ENCODE measurements at places on chromosomes 2 and 18.

DNA sequence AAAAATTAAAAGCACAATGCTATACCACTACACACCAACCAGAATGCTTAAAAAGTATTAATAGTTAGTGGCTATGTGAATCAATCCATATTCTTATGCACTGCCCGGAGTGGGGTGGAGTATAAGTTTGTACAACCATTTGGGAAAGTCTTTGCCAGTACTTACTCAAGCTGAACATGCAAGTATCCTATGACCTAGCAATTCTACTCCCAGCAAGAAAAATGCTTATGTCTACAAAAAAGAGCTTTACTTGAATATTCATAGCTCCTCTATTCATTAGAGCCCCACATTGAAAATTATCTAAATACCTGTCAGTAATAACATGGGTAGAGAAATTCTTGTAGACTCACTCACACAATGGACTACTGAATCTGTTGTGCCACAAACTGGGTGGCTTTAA is 21.4 kb upstream of the CNOT11 start:
- DNase-seq: no peak

GRCh38 chr2:216687646-216688045 is 7.7 kb downstream of the IGFBP5 start:
- no peak for DNase-seq

DNA sequence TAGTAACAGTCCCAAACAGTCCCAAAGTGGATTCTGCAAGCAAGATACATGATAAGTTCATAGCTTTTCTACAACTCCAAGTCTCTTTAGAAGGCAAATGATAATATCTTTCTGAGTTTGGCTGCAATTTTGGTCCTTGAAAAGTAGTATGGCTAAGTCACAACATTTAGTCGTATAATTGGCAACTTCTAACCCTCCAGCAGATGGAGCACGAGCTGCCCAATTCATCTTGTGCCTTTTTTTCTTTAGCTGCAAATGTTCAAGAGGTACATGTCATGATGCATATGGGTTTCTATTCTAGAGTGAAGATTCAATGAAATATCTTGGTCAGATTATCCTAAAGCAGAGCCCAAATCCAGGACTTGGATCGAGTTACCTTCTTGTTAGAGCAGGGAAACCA is 127.0 kb upstream of the KLHL14 start:
- DNase-seq: no peak

GRCh38 chr2:239629926-239630617 is 229.3 kb upstream of the HDAC4 start:
- DNase-seq: no peak

DNA sequence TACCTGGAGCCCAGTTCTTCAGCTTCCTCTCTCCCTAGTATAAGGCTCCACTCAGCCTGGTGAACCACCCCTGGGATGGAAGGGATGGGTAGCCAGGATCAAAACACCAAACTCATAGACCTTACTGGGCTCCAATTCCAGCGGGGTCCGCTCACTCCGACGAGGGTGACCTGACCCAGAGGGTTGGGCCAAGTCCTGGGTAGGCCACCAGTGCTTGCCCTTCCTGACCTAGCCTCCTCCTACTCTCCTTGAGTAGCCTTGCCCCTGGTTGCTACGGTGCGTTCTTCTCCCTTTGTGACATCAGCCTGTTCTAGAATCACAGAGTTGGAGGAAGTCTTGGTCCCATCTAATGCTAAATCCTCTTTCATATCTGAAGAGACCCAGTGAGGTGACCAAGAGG is 537 bp upstream of the STAT4 start:
- no peak for DNase-seq

DNA sequence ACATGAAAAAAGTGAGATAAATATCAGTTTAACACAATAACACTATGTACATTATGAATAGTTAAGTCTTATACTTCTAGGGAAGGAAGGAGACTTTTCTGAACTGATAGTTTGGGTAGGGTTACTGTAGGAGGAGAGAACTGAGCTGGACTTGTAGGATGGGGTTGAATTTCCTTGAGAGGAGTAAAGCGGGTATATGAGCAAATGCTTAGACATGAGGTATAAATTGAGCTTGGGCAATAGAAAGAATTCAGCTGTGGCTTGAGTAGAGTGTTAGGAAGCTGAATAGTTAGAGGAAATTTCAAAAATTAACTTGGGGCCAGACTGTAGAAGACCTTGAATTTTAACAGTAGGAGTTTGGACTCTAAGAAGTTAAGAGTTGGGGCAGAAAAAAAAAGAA is 45.1 kb downstream of the LCLAT1 start:
- no peak for DNase-seq

GRCh38 chr2:50395605-50396297 is 636.2 kb downstream of the NRXN1 start:
- no peak for DNase-seq

DNA sequence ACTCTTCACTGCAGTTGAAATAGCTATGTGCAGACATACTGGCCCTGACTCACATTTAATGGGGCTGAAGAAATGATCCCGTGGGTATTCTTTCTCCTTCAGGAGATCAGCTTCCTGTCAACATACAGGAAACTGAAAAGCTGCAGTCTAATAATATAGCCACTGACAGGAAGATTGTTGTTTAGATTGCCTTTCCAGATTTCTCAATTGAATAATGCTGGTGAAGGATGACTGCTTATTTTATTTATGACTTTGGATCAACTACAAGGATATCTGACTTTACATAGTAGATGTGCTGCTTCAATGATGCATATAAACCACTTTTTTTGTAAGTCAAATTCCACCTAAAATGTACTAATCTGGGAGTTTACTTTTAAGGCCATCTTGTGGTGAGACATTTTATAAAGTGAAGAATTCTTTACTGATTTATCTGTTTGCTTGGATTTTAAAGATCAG is 93.4 kb upstream of the MAP4K3 start:
- no peak for DNase-seq

DNA sequence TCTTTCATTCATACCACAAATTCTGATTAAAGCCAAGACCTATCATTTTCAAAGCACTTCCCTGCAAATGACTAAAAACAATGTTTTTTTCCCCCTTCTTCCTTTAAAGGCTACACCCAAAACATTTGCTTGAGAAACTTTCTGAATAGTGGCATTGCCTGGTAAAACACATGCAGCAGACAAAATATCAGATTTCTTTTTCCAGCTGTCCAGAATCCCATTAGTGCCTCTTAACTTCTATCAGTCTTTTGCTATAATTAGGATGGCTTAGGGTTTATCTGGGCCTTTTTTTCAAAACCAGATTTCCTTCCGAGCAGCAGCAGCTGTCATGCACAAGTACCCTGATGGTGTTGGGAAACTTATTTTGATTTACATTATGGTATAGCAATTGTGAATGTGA is 50.6 kb downstream of the ALPK2 start:
- peak; percentile 89 for DNase-seq

DNA sequence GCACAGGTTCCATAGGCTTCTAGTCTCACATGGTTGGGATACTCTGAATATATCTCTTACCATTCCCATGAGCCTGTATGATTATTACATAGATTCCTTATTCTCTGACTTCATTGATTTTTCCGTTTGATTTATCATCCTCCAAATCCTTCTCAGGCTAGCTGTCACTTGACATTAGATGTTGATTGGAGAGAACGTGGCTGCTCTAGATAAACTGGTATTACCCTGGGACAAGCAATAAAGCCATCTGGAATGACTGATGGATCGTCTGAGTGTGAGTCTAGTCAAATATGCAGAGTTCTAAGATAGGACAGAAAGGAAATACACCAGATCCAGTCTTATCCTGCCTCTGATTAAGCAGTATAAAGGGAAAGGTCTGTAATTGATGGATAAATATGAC is 325.6 kb upstream of the EPHA4 start:
- DNase-seq: no peak

- no peak for DNase-seq
These were observed 137.3 kb downstream of the DDX1 start for GRCh38 chr2:15729001-15729400.

DNA sequence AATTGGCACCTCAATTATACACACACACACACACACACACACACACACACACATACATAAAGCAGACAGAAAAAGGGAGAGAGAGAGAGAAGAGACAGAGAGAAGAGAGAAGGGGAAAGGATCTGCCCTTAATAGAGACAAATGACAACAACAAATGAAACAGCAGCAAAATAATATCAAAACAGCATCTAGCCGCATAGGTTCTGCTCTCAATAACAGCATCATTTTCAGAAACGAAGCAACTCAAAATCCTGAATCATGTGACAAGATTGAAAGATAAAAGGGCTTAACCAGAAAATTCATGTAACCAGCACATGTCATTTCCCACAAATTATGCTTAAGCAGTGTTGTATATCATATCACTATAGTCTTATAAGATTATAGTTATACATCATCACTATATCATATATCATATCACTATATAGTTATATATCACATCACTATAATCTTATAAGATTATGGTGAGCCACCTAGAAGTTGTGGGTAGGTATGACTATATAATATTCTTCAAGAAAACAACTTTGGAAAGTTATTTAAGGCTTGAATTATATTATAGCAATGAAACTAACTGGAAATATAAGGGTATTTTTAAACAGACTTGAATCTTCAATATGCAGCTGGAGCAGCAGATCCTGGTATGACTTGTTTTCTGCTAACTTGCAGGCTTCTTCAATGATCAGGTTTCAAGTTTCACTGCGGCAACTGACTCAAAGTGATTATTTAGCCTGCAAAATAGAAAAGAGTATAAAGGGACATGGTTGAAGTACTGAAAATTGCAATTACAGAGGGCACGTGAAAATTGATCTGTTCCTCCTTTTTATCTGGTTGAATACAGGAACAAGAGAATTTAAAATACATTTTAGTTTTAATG is 16.1 kb upstream of the VPS54 start:
- no peak for DNase-seq

- peak; percentile 36 for DNase-seq
These were observed 101.4 kb upstream of the RAB6C start for GRCh38 chr2:129877795-129878775.

DNA sequence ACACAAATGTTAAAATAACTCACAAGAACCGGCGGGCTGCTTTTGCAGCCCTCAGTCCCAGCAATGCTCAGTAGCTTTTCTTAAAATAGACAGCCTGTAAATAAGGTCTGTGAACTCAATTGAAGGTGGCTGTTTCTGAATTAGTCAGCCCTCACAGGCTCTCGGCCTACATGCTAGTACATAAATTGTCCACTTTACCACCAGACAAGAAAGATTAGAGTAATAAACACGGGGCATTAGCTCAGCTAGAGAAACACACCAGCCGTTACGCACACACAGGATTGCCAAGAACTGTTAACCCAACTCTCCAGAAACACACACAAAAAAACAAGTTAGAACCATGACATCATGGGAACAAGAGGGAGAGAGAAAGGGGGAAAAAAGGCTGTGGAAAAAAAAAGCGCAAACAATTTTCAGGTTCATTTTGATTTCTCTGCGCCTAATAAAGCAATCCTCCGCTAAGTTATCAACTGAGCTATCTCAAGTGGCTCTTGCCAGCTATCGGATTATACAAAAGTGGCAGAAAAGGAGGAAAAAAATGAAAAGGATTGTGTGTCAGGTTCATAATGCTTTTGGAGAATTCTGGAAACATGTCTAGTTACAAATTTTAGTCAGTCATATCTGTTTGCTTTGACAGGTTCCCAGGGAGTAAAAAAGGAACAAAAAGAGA is 89.1 kb downstream of the ZEB2 start:
- DNase-seq: no peak

DNA sequence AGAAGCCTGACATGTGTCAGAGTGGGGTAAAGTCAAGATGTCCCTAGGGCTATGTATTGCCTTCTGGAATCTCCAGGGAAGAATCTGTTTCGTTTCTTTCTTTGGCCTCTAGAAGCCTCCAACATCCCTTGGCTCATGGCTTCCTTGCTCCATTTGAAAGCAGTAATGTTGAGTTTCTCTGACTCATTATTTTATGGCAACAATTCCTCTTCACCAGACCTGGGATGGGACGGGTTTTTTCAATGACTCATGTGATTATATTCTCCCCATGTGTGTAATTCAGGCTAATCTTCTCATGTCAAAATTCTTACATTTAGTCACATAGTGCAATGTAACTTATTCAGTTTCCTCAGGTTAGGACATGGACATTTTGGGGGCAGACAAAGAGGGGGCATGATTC is 1038.6 kb downstream of the CBLN2 start:
- DNase-seq: no peak

- no peak for DNase-seq
These were observed 64.8 kb downstream of the SMAD7 start for GRCh38 chr18:48885924-48886400.

- no peak for DNase-seq
These were observed 552.3 kb downstream of the KCNJ3 start for GRCh38 chr2:155250800-155251199.

GRCh38 chr2:158297606-158298005 is 158.9 kb downstream of the CCDC148 start:
- no peak for DNase-seq

DNA sequence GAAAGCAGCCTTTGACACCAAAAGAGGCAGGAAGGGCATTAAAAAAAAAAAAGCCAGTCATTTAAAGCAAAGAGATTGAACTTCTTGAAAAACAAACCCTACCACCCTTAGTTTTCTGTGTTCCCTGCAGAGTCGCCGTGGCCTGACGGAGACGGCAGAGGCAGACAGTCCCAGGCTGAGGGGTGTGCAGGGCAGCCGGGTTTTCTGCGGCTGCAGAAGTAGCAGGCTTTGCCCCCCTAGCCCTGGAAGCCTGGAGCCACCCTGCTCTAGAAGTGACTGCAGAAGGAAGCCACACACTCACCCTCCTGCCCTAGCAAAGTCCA is 2.8 kb downstream of the INPP5D start:
- no peak for DNase-seq

DNA sequence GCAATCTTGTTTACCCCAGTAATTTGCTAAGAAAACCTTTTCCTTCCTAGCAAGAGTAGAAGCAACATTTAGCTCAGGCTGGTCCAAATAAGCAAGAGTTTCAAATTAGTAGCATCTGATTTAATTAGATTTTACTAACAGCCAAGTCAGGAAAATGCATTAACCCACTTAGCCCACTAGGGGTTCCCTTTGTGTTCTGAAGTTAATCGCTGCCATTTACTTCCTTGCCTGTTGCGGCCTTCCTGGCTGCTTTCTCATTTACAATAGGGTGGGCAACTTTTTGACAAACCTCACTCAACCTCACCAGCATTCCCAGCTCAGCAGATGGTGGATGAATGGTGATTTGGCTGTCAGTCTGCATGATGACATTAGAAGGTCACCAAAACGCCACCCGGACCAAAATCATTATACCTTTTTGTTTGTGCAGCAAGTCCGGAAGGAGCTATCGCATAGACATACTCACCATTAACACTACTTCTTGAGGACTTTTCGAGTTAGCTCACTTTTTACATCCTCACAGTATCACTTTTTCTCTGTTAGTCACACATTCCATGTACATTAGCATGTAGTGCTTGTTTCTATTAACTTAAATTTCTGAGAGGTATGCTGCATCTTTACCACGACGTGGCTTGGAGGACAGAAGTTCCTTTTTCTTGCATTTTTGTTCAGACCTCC is 101.5 kb upstream of the SETBP1 start:
- DNase-seq: no peak

GRCh38 chr2:220148471-220149248 is 521.2 kb downstream of the SLC4A3 start:
- no peak for DNase-seq

DNA sequence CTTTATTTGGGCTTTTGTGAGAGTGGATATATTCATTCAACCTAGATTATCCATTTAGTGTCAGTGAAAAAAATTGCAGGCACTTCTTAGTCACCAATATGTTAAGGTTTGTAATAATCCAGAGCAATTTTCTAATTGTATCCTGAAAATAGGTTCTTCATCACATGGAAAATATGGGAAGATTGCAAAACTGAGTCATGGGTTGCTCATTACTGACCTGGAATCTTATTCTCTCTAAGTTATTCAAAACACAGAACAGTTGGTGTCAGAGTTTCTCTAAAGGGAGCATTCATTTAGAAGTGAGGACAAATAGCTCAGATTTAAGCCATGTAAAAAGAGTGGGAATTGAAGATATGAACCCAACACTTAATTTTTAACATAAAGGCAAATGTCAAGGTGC is 181.3 kb downstream of the IKZF2 start:
- DNase-seq: no peak

Measured in D721Med (cell line).